ENCODE measurements at places on chromosomes 12 and 14. TPM values are rescaled to one million over a fixed set of nuclear protein-coding genes. Genes with fewer than 3 reads are reported as not detected.

- no peak for DNase-seq
Observed at GRCh38 chr12:125406131-125406530, 340.9 kb downstream of the AACS start.

FZD10 gene
- total RNA-seq = 1.1 TPM

DNA sequence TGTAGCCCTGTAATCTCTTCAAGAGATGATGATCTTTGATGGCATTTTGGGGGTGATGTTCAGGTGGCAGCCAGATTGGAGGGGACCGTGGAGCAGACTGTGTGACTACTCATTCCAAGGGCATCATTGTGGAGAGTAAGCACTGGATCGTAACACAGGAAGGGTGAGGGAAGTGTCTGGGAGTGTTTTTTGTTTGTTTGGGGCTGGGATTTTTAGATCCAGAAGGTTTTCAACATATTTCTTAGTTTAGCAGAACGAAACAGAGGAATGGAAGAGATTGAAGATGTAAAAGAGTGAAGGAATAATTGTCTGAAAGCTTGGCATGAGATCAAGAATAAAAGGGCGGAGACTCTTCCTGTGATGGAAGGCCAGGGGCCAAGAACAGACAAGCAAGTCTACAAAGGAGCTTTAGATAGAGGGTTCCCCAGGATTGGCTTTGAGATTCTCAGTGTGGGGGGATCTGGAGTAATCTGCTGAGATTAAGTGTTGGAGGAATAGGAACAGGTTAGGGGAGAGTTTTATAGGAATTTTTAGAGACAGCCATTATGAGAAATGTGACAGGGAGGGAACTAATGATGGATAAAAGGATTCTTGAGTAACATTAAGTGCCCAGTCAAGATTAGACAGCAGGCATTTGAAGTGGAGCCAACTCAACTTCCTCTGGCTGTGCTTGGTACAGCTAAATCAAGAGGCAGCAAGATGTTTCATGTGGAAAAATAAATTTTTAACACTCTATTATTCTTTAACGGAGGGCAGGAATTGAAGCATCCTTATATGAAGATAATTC is 79.7 kb upstream of the REP15 start:
- no peak for DNase-seq

DNA sequence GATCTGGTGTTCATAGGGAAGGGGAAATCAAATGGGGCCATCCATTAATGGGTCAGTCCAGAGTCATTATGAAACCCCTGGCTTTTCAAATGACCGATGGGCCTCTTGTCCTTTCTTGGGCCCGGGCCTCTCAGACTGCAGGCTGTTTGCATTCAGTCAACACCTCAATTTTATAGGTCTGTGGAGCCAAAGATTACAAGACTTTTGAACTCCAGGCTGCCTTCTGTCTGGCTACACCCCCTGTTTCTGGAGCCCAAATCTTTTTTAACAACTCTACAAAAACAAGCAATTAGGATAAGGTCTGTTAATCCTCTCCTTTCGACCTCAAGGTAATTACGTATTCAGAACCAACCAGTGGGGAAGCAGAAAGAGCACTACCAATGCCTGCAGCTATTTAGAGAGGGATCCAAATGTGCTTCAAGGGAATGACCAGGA is 35.6 kb downstream of the DUSP6 start:
- no peak for DNase-seq

DNA sequence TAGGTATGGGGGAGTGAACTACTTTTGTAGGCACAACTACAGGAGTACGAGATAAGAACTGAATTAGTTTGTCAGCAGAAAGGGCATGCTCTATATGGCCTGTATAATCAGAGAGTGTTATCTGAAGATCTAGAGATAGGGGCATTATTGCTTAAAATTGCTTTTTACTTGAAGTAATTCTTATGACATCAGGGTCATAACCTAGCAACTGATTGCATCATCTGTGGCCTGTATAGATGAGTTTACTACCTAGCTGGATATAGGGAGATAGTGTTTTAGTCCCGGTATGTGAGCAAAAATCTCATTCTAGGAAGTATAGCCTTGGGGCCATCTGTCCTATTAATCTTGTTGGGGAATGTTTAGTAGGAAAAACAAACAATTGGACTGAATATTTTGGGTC is 142.7 kb downstream of the TMEM117 start:
- DNase-seq = no peak

TSPAN31 gene
- total RNA-seq = 44.8 TPM

AVPR1A gene
- total RNA-seq = 0.98 TPM

SERPINA5 gene
- total RNA-seq = 655 TPM

CELA1 gene
- total RNA-seq = not detected

DNA sequence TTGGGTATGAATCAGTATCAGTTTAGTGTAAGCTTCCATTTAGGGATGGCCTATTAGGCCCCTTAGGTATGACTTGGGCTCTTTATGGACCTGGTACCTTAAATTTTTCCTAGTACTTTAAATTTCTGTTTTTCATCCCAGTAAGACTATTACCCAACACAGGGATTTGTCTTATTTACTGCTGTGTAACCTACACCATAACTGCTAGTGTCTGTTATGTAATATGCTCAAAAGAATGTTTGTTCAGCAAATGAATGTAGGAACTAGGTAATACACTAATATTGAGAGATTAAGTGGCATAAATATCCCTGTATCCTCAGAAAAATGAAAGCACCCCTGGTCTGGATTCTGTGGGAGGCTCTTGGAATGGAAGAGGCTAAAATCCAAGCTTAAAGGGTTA is 63.7 kb upstream of the YARS2 start:
- no peak for DNase-seq

- DNase-seq = no peak
Observed at GRCh38 chr12:56299308-56299852, 750 bp downstream of the CS start.

DNA sequence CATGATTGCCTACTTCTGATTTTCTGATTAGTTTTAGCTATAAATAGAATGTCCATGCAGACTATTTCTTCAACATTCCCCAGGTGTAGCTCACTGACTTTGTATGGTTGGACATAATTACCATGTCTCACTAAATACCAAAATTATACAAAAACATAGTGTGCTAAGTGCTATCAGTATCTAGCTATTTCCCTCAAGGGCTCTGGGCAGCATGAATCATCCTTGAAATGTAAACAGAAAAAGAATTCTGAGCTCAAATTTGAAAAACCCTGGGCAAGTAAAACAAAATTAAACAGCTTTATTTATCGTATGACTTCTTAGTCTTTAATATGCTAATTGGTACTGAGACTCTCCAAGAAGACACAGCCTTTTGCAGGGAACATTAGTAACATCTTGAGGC is 82.9 kb downstream of the SPATA7 start:
- no peak for DNase-seq

BTG1 gene
- 235 TPM for total RNA-seq

DNA sequence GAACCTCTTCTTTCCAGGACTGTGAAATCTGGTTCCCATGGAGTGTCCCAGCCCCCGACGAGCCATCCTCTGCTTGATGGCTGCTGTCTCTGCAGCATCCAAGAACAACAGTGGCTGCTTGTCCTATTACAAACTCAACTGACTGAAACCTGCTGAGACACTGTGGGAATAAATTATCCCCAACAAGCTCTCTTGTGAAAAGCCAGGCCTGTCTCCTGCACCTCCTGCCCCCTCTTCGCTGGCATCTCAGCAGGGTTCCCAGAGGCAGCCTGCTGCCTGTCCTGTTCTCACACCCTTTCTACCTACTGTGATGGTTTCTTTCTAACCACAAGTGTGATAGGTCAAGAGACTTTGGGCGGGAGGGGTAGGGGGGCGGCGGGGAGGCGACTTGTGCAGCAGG is 180.2 kb downstream of the TSPAN9 start:
- DNase-seq = no peak

ALX1 gene
- not detected for total RNA-seq

CCDC60 gene
- not detected for total RNA-seq
